ENCODE measurements at places on chromosomes 16 and 17.

DNA sequence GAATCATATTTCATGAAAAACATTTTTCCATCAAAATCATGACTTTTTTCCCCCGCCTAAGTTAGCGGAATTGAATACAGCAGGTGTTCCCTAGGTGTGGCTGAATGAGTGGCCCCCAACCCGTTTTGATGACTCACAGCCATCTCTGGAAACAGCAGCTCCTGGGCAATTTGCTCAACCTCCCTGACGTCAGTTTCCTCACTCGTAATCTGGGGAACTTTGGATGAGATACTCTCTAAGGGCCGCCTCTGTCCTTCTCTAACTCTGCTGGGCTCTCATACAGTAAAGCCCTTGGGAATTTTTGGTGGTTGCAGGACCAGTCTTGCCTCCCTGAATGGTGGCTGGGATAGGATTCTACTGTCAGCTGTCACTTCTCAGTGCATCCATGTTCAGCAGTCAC, 11.6 kb upstream of the NTN1 start:
- DNase-seq, result no peak

DNA sequence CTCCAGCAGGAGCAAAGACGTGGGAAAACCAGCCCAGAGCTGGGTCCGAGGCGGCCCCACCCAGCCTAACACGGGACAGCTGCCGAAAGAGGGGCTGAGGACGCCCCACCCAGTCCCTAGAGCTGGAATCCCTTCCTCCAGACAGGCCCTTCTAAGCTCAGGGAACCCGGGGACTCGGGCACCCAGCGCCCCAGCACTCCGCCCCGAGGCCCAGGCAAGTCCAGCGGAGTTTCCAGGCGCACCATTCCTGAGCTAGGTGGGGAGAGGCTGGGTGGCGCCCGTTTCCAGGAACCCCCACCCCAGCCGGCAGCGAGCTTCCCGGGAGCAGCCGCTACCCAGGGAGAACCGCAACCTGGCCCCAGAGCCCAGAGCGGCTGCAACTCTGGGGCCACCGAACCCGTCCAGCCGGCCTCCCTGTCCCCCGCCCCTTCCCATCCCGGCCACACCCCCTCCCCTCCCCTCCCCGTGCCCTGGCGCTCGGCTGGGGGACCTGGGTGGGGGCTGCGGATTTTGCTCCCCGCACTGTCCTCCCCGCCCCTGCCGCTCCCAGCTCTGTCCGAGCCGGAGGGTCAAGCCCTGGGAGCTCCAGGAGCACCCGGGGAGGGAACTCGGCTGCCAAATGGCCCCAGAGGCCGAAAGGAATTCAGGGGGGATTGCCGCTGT, 536 bp downstream of the TMC6 start:
- DNase-seq, result no peak

DNA sequence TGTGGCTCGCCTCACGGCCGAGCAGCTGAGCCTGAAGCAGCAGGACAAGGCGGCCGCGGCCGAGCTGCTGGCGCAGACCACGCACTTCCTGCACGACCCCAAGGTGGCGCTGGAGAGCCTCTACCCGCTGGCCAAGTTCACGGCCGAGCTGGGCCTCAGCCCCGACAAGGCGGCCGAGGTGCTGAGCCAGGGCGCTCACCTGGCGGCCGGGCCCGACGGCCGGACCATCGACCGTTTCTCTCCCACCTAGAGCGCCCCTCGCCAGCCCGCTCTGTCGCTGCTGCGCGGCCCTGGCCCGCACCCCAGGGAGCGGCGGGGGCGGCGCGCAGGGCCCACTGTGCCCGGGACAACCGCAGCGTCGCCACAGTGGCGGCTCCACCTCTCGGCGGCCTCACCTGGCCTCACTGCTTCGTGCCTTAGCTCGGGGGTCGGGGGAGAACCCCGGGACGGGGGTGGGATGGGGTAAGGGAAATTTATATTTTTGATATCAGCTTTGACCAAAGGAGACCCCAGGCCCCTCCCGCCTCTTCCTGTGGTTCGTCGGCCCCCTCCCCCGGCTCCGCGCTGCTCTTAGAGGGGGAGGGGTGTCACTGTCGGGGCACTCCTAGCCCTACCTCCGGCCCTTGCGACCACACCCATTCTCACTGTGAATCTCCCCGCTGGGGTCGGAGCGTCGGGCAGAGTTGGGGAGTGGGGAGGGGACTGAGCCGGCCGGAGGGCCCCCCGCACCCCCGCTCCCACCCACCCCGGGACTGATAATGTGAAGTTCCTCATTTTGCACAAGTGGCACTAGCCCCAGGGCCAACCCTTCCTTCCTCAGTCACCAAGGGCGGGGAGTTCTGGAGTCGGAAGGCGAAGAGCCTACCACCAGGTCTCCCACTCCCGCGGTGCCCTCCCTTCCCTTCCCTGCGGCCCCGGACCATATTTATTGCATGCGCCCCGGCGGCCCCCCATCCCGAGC, 4.0 kb downstream of the HIC1 start:
- no peak for DNase-seq

GRCh38 chr16:66289986-66290385, 76.5 kb upstream of the CDH5 start:
- DNase-seq, result no peak

GRCh38 chr17:80694085-80694991, 149.7 kb downstream of the RPTOR start:
- DNase-seq, result peak; percentile 36

DNA sequence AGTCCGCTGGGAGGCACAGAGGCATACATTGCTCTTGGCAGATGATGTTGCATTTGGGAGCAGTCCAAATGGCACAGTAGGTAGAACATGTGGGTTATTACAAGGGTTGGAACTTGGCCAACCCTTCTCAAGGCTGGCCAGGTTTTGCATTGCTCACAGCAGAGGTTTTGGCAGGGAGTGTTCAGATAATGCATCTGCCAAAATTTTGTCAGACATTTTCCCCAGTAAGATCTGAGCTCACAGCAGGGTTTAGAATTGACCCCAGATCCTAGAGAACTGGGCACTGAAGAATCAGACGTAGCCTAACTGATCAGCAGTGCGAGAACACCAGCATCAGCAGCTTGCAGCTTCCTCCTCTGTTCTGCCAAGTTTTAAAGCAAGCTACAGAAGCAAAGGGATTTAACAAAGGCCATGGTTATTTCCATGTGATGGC, 468.8 kb upstream of the KIF2B start:
- no peak for DNase-seq

- no peak for DNase-seq
These were observed 5.6 kb downstream of the NOG start for GRCh38 chr17:56599088-56599487.

GRCh38 chr17:9968881-9969280, 63.8 kb upstream of the RCVRN start:
- no peak for DNase-seq

GRCh38 chr17:6506679-6507231, 49.6 kb downstream of the PITPNM3 start:
- no peak for DNase-seq

GRCh38 chr16:4803898-4804762, 1.7 kb upstream of the ROGDI start:
- DNase-seq, result no peak

- DNase-seq, result no peak
These were observed 65.5 kb downstream of the PIGL start for GRCh38 chr17:16282522-16282921.

GRCh38 chr17:64075913-64076312, 54.0 kb downstream of the ERN1 start:
- no peak for DNase-seq

DNA sequence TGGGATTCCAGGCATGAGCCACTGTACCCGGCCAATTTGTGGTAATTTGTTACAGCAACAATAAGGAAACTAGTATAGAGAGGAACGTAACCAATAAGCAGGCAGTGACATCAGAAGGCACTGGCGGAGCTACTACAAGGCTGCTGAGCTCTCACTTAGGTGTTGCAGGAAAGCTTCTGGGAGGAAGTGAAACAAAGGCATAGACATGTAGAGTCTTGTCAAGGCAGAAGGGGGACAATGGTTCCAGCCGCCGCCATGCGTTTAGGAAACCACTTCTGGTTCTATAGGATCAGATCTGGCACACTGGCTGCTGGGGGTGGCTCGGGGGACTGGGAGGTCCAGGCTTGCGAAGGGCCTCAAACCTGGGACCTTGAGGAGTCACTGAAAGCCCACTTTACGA, 9.4 kb upstream of the CPSF4L start:
- DNase-seq, result no peak

DNA sequence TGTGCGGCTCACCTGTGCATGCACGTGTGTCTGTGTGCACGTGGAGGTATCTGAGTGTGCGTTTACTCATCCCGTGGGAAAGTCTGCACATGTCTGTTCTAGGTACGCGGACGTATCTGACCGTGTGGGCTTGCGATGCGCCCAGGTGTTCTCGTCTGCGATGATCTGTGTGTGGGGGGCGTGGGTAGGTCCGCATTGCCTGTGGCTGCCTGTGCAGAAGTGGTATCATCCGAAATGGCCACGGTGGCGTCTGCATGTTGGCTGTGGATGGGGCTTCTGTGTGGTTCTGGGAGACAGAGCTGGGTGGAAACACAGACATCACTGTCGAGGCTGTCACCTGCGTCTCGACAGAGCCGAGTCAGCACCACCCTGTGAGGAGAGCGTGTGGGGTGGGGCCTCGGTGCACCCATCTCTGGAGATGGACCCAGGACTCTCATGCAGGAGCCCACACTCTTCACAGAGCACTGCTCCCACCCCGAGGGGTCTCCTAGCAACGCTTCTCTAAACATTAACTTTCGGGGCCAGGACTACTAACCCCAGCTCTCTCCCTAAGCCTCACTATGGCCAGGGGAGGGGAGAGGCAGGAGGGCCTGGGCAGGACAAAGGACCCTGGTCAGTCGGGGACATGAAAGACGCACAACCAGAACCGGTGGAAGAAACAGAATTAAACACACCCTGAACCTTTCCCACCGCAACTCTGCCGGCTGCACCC, 8.4 kb downstream of the DPEP1 start:
- no peak for DNase-seq

DNA sequence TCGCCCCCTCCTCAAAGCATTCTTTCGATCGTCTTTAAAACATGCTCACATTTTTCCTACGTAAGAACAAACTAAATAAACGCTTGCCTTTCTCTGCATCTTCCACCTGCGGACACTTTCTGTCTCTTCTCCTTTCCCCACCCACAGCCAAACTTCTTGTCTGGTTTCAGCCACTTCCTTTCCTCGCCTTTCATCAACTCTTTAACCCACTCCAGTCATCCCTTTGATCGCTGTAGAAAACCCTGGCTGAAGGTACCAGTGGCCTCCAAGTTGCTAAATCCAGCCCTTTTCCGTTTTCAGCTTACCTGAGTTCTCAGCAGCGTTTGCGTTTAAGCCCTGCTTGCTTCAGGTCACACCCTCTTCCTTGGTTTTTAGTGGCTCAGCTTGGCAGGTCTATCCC, 483 bp downstream of the RPA1 start:
- peak; percentile 5 for DNase-seq

DNA sequence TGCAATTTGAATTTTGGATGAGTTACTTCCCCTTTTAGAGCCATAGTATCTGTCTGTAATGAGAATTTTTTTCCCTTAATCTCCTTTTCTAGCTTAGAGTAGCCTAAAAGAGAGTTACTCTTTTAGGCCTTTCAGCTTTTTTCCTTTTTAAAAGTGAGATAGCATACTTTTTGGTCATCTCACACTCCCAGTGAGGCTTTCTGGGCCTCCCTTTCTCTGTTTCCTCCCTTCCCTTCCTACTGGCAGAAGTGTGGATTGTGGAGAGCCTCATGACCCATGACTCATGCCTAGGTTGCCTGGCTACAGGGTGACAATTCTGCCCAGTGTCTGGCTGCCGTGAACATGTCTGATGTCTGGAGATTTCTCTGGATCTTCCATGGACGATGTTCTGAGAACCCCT, 15.2 kb downstream of the KRT23 start:
- DNase-seq, result no peak

DNA sequence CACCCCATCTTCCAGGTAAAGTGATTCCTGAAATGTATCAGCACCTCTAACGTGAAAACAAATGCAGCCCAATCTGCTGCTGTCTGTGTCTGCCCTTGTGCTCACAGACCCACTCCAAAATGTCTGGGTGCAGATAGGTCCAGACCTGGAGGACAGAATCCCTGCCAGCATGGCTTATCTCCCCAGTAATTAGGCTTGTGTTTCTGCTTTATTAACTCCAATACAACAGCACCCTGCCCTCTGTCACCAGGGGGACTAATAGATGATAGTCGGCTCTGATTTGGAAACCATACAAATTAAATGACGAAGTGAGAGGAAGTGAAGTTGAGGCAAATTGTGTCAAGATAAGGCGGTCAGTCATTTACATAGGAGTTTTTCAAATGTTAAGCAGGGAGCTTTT, 608.3 kb upstream of the SALL1 start:
- no peak for DNase-seq

- no peak for DNase-seq
These were observed 23.6 kb upstream of the BPTF start for GRCh38 chr17:67801626-67802175.

GRCh38 chr17:81735264-81736102, 23.4 kb downstream of the SLC25A10 start:
- peak; percentile 67 for DNase-seq

DNA sequence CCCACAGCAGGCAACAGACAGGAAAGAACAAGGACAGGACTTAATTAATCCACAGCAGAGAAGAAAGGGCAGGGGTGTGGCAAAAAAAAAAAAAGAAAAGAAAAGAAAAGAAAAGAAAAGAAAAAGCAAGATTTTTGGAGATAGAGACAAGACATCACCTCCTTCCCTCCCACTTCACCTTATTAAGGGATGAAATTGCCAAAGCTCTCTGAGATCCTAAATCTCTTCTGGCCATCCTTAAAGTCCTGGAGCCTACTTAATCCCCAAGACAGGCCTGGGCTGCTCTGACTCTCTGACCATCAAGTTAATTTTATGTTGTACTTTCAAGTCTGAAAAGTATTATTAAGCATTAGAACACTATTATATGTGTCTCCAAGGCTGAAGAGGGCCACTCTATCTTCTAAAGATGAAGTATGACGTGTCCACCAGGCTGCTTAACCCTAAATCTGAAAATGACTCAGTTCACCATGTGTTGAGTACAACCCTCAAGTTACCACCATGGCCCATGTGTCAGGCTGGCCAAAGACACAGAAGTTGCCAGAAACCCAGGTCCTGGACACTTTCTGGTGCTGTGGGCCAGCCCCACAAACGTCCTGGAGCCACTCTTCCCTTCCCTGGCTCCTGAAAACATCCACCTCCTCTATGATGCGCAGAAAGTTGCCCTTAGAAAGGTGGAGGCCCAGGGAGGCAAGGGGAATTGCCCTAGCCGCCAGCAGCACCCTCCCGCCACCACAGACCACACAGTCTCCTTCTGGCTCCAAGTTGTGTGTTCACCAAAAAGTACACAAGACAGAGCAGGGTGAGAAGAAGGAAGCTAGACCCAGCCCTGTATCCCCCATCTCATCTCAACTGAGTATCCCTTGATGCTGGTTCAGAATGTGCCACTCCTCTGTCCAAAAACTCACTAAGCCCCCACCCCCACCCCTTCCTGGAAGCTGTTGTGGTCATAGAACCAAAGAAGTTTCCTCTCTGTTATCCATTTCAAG, 2.7 kb downstream of the SOCS1 start:
- DNase-seq, result no peak

Measured in NCI-H748 treated with DMSO at 0.1 percent for 48 hours (cell line).